ENCODE measurements at places on chromosomes 3 and 15.

DNA sequence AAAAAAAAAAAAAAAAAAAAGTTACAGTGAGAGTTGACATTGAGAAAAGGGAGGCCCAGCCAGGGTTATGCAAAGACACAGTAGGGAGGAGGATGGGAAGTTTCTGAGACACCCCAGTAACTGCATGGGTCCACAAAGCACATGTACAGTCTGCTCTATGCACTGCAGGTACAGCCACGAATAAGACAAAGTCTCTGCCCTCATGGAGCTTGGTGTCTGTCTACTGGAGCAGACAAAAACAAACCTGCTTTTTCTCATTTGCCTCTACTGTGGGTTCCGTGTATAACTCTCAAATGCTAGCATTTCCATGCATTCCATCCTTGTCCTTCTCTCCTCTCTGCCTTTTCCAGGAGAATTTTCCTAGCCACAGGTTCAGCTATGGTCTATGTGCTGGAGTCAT lies 107.4 kb downstream of the UBE3A start:
- H3K36me3 ChIP-seq = peaks cover 3% of the 10 kb centered on the region
- H3K4me3 ChIP-seq = no peak overlapping the region
- no peaks in the 10 kb centered on the region for H3K27me3 ChIP-seq
- H3K4me1 ChIP-seq = no peaks in the 10 kb centered on the region
- no peak overlapping the region for H3K27ac ChIP-seq

DNA sequence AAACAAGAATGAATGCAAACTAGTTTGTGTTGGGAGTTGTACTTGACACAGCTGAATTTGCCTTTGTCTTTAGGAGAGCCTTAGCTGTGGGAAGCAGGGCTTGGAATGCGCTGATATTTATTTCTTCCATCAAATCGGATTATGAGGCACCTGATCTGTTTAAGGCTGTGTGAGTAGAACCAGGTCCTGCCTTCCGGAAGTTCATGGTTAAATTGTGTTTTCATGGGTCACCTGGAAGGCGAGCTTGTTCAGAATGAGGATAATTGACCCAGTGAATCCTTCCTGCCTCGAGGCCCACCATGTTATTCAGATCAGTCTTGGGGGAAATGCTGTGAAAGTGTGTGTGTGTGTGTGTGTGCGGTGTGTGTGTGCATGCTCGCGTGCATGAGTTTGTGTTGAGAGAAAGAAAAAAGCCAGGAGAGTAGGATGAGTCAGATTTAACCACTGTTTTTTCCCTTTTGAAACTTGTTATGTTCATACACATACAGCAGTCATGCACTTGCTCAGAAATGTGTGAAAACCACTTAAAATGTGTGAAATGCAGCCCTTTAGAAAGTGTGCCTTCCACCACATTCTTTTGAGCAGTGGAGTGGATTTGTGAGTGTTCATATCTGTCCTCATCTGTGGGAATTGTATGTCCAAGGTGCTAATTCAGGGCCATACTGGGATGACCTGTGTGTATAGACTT lies 36.7 kb downstream of the SMAD3 start:
- H3K27me3 ChIP-seq = no peaks in the 10 kb centered on the region
- H3K4me3 ChIP-seq = no peak overlapping the region
- H3K36me3 ChIP-seq = no peaks in the 10 kb centered on the region
- no peak overlapping the region for H3K27ac ChIP-seq

GRCh38 chr15:41919954-41920538 lies 26.2 kb upstream of the SPTBN5 start:
- no peak for DNase-seq
- H3K27me3 ChIP-seq = no peaks in the 10 kb centered on the region
- peaks cover 17% of the 10 kb centered on the region for H3K36me3 ChIP-seq
- no peak overlapping the region for H3K4me3 ChIP-seq
- peaks cover 68% of the 10 kb centered on the region for H3K4me1 ChIP-seq
- H3K27ac ChIP-seq = peak overlapping the region; percentile 43

GRCh38 chr3:13051066-13051465 lies 22.2 kb downstream of the IQSEC1 start:
- H3K27me3 ChIP-seq = no peaks in the 10 kb centered on the region
- H3K4me1 ChIP-seq = no peaks in the 10 kb centered on the region
- DNase-seq = no peak
- no peak overlapping the region for H3K4me3 ChIP-seq
- no peaks in the 10 kb centered on the region for H3K36me3 ChIP-seq
- no peak overlapping the region for H3K27ac ChIP-seq

DNA sequence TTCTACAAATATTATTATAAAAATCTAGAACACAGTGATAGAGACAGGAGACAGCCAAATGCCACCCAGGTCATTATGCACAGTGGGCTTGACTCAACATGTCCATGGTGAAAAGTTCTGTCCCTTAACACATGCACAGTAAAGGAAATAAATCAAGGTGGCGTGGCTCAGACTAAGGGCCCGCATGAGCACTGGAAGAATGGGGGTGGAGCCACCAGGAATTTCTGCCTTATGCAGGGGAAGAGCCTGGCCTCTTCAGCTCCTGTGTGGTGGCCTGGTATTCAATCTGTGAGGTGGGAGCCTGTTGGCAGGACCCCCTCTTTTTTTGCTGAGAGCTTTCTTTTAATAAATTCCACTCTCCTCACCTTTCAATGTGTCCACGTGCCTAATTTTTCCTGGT lies 17.2 kb upstream of the SPG21 start:
- H3K4me3 ChIP-seq = no peak overlapping the region
- H3K27ac ChIP-seq = no peak overlapping the region
- DNase-seq = no peak
- no peaks in the 10 kb centered on the region for H3K27me3 ChIP-seq

- H3K27ac ChIP-seq = no peak overlapping the region
- no peak overlapping the region for H3K4me3 ChIP-seq
- DNase-seq = no peak
- no peaks in the 10 kb centered on the region for H3K4me1 ChIP-seq
Observed at GRCh38 chr3:182183716-182184430, 472.1 kb downstream of the SOX2 start.

DNA sequence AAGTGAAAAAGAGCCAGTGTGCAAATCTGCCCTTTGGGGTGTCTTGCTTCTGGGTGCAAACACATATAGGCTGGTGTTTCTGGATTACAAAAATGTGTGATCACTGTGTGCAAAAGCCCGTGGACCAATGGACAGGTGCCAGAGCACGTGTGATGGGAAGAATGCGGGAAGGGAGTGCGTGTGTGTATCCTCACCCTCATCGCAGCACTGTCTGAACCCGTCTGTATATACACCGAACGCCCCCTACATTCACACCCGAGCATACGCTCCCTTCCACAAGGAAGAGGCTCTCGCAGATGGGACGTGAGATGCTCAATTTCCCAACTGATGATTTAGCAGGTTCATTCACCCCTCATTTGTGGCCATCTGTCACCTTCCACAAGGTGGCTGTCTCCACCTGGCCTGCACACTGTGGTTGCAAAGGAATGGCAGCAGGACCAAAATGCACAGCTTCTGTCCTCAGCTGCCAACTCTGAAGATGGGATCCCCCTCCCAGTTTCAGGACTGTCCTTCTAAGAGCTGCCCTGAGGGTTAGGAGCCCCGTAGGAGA lies 19.4 kb upstream of the SLC6A1 start:
- H3K4me1 ChIP-seq = no peaks in the 10 kb centered on the region
- DNase-seq = no peak
- H3K27ac ChIP-seq = no peak overlapping the region
- no peaks in the 10 kb centered on the region for H3K36me3 ChIP-seq
- H3K4me3 ChIP-seq = no peak overlapping the region

All from esophagus muscularis mucosa (tissue), 4 donors.